ENCODE measurements at places on chromosomes 16 and 17.

- H3K4me3 ChIP-seq = no peak overlapping the region
- no peak for DNase-seq
- H3K36me3 ChIP-seq = peaks cover 55% of the 10 kb centered on the region
- H3K27ac ChIP-seq = peak overlapping the region; percentile 73
- H3K27me3 ChIP-seq = no peaks in the 10 kb centered on the region
- peaks cover 26% of the 10 kb centered on the region for H3K4me1 ChIP-seq
Observed at GRCh38 chr17:59668816-59669215, 38.4 kb downstream of the PTRH2 start.

DNA sequence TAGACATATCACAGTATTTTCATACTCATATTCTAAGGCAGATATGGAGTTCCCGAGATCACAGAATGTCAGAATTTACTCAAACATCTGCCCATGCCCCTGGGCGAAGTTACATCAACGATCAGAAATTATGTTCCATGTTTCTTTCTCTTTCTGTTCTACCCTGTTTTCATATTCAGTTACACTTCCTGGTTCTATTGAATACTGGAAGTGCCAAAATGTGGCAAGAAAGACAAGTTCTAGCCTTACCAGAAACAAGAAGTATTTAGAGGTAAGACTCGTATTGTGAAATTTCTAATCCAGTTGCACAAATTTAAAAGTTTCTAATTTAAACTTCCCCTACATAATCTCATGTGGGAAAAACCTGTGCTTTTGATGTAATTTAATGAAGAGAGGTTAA, 36.1 kb downstream of the KCNJ2 start:
- H3K27me3 ChIP-seq = no peaks in the 10 kb centered on the region
- H3K27ac ChIP-seq = no peak overlapping the region
- no peaks in the 10 kb centered on the region for H3K36me3 ChIP-seq
- H3K4me3 ChIP-seq = no peak overlapping the region

DNA sequence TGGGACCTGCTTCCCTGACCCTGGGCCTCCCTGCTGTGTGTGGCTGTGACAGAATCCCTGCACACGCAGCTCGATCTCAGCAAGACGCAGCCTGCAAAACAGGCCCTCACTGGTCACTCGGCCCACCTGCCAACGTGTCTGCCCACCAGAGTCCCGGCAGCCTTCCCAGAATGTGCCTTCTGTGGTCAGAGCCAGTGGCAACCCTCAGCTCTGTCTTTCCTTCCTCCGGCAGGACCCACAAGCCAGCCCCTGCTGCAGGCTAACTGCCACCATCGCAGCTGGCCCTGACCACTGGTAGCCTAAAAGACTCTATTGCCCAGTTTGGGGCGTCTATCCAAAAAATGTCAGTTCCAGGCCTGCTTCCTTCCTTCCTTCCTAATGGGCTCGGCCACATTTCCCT, 83.2 kb downstream of the LITAF start:
- no peaks in the 10 kb centered on the region for H3K36me3 ChIP-seq
- DNase-seq = no peak
- H3K27me3 ChIP-seq = no peaks in the 10 kb centered on the region
- H3K4me3 ChIP-seq = no peak overlapping the region

DNA sequence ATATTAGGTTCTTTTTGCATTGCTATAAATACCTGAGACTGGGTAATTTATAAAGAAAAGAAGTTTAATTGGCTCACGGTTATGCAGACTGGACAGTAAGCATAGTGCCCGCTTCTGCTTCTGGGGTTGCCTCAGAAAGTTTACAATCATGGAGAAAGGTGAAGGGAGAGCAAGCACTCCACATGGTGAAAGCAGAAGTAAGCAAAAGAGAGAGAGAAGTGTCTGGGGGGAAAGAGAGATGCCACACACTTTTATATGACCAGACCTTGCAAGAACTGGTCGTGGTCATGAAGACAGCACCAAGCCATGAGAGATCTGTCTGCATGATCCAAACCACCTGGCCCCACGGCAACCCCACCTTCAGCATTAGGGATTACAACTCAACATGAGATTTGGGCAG, 45.4 kb downstream of the KCNJ16 start:
- no peak for DNase-seq
- H3K27me3 ChIP-seq = no peaks in the 10 kb centered on the region
- H3K36me3 ChIP-seq = no peaks in the 10 kb centered on the region
- no peak overlapping the region for H3K27ac ChIP-seq
- H3K4me3 ChIP-seq = no peak overlapping the region

DNA sequence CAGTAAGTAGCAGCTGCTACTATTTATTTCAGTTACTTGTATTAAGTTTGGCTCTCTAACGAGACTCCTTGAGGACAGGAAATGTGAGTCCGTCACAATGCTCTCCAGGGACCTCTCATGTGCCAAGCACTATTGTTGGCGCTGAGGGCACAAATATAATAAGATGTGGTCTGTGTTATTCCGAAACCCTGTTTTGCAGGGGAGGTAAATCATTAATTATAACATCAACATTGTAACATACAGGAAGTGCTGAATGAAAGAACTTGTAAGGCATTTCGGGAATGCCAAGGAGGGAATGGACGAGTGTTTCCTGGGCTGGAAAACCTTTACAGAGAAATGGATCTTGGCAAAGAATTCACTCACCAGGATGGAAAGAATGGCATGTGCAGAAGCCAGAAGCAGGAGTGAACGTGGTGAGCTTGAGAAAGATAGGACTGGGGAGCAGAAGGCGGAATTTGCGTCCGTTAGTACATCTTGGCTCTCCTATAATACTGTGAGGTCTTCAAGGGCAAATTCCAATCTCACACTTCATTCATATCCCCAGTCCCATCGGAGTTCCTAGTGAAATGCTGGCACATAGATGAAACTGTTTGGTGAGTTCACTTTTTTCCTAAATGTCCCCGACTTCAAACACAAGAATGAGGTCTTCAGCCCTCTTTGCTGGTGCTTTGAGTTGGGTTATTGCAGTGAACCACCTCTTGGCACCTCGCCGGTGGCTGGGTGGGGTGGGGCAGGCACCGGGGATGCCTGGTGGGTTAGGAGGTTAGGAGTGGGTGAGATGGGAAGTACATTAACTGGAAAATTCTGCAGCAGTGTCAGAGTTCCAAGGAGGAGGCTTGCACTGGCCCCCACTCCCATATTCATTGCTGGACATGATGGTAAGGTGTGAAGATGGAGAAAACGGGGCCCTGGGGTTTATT, 11.5 kb downstream of the TAC4 start:
- no peaks in the 10 kb centered on the region for H3K36me3 ChIP-seq
- DNase-seq = no peak

DNA sequence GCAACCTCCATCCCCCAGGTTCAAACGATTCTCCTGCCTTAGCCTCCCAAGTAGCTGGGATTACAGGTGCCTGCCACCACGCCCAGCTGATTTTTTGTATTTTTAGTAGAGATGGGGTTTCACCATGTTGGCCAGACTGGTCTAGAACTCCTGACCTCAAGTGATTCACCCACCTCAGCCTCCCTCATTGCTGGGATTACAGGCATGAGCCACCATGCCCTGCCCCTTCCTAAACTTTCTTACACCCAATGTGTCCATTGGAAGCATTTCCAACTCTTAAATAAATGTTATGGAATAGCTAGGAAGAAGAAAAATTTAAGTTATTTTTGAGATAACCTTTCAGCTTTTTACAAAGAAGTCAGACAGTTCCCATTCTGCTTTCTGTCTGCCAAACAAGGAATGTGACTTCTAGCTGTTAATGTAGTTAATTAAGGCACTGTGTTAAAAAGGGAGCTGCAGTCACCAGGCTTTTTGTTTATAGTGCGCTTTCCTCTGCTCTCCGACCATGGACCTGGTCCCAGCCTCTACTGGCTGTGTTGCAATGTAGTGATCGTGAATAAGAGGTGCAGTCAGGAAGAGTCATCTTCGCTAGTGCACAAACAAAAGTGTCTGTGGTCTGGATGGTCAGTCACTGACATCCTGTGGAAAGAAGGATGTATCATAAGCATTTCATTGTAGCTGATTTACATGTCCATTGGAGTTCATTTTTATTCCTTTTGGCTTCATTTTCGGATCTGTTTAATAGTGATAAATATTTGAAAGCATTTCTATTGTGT, 39.7 kb downstream of the USP10 start:
- H3K36me3 ChIP-seq = peaks cover 7% of the 10 kb centered on the region
- no peak overlapping the region for H3K4me3 ChIP-seq
- no peak for DNase-seq
- H3K27ac ChIP-seq = no peak overlapping the region
- peaks cover 9% of the 10 kb centered on the region for H3K4me1 ChIP-seq

DNA sequence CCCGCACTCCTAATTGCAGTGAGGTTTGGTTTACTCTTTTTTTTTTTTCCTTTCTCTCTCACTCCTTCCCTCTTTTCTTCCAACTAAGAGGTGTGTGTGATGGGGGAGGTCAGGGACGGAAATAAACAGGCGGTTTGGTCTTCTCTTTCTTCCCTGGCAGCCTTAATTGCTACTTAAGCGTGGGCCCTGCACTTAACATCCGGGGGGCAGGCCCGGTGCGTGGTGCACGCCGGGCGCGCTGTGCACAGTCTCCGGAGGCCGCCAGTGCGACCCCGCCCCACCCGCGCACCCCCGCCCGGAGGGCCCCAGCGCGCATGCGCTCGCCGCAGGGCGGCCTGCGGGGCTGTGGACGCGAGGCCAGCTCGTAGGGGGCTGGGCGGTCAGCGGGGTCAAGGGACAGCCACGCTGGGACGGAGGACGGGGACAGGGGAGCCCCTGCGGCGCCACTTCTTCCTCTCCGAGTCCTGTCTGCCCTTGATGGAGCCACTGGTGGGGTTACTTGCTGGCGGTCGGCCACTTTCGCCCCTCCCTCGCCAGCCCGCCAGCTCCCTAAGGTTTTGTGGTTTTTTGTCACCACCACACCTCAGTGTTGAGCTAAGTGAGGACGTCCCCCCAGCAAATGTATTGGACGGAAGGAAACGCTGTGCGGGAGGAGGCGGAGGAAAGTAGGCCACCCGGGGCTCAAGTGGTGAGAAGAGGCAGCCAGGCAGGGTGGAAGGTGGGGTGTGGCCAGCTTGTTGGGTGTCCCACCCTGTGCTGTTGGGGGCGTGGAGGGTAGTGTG, 120.9 kb downstream of the MRM1 start:
- H3K36me3 ChIP-seq = no peaks in the 10 kb centered on the region
- H3K27ac ChIP-seq = no peak overlapping the region
- peak overlapping the region; percentile 52 for H3K4me3 ChIP-seq
- DNase-seq = peak; percentile 67
- H3K4me1 ChIP-seq = no peaks in the 10 kb centered on the region

GRCh38 chr16:78390508-78391324, 291.3 kb downstream of the WWOX start:
- peaks cover 2% of the 10 kb centered on the region for H3K4me1 ChIP-seq
- DNase-seq = no peak
- no peak overlapping the region for H3K4me3 ChIP-seq
- H3K27me3 ChIP-seq = no peaks in the 10 kb centered on the region

- DNase-seq = no peak
- H3K27me3 ChIP-seq = no peaks in the 10 kb centered on the region
- peaks cover 3% of the 10 kb centered on the region for H3K4me1 ChIP-seq
- H3K4me3 ChIP-seq = no peak overlapping the region
- peak overlapping the region; percentile 68 for H3K27ac ChIP-seq
Observed at GRCh38 chr17:30519707-30520106, 42.5 kb downstream of the GOSR1 start.

Data from ascending aorta (tissue), 2 donors.